CD4-positive, alpha-beta T cell treated with Interleukin-17A for 4 hours (primary cell): ENCODE measurements at places on chromosomes 16 and 17.
A peak's percentile ranks its signal among the peaks of the same experiment; 100 is the strongest.

- no peak for DNase-seq
Measured at GRCh38 chr17:78273813-78274212, 42.4 kb downstream of the TMEM235 start.

- no peak for DNase-seq
Measured at GRCh38 chr16:89298623-89299225, 81.2 kb downstream of the ZNF778 start.

DNA sequence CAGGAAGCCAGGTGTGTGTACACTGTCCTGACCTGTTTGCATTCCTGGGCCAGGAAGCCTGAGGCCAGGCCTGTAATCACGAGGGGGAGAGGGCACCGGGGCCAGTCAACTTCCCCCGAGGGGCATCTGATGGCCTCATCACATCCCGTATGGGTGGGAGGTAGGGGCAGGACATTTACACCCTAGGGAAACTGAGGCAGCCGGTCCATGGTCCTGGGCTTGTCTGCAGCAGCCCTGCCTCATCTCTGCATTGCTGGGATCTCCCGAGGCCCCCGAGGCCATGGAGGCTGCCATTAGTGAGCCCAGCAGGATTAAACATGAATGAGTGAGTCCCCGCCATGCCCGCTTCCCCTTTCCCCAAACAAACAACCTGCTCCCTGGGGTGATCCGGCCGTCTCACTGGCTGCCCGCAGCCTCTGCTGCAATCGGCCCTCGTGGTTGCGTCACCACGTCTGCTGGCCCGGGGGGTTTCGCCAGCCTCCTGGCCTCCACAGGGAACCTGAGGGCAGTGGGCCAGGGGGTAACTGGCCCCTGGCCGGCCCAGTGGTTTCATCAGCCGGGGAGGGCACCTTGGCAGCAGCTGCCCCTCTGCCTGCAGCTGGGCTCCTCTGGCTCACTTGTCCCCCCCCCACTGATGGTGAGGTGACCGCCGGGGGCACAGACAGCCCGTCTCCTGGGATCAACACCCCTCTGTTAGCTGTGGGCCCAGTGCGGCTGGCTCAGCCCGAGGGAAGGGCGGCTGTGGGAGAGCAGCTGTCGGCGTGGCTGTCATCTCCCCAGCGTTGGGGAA is 88.3 kb upstream of the GSE1 start:
- no peak for DNase-seq

DNA sequence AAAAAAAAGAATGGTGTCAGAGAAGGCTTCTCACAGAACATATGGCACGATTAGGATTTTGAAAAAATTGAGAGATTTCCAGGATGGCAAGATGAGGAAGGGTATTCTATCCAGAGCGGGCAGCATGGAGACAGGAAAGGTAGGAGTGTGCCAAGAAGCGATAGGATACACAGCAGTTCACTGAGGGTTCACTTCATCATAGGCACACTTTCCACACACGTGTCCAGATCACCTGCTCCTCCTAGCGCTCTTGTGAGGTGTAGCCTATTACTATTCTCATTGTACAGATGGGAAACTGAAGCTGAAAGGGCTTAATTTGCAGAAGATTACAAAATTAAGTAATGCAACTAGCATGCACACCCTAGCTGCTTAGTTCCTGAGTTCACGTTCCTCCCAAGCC is 6.2 kb upstream of the ELAC2 start:
- no peak for DNase-seq

GRCh38 chr17:45006927-45007461 is 38.9 kb upstream of the C1QL1 start:
- DNase-seq: no peak

DNA sequence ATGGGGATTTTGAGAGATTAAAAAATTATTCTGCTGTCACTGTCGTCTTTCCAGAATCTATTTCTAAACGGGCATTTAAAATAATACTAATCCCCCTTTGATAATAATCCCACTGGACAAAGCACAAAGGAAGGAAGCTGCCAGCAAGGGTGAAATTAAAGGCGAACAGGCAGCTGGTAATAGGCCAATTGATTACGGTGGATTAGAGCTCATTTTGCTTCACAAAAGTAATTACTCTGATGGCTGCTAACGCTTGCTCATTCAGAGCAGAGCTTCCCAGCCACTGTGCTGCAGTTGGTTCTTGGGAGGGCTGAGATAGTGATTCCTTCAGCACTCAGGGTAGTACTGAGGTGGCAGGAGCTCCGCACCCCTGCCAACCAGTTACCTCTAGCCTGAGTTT is 205.7 kb downstream of the SNX29 start:
- DNase-seq: no peak

GRCh38 chr17:57480438-57481196 is 224.3 kb downstream of the MSI2 start:
- no peak for DNase-seq

- no peak for DNase-seq
Measured at GRCh38 chr17:41004397-41004796, 4.5 kb downstream of the KRTAP3-1 start.

DNA sequence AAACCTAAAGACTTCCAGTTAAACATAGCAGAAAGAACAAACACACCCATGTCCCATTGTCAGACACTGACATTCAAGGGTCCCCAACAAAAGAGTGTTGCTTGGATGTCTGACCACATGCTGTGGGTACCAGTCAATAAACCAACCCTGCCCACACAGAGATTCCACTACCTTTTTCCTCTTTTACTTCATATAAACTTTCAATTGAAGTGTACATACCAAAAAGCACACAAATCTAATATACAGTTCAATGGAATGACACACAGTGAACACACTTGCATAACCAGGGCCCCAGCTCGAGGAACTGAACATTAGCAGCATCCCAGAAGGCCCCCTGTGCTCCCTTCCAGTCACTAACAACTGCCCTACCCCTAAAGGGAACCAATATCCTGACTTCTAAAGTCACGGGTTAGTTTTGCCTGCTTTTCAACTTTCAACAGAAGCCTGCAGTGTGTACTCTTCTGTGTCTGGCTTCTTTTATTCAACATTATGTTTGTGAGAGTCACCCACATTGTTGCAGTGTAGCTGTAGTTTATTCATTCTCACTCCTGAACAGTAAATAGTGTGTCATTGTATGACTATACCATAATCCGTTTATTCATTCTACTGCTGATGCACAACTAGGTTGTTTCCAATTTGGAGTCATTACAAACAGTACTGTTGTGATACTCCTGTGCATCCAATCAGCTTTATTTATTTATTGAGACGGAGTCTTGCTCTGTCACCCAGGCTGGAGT is 18.0 kb downstream of the CFDP1 start:
- no peak for DNase-seq

- no peak for DNase-seq
Measured at GRCh38 chr17:79156463-79157095, 82.0 kb downstream of the ENGASE start.

DNA sequence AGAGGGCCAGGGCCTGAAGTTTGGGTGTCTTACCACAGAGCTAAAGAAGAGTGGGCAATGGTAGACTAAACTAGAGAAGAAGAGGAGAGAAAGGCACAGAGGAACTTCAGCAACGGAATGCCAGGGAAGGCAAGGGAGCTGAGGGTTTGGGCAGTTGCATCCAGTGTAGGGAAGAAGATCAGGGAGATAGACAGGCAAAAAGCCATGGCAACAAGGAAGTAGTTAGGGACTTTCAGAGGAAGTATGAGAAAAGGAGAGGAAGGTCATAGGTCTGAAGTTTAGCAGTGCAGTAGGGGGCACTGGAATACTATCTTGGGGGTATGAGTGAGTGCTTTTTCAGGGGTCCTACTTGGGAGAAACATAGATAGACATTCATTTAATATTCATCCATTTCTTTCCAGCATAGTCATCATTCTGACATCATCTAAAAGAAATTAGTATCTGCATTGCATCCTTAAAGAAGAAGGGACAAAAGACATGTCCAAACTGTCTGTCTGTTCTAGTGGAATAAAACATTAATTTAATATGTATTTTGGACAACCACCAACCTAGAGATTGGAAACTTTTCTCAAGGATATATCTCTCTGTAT is 2.2 kb upstream of the NF1 start:
- DNase-seq: no peak

DNA sequence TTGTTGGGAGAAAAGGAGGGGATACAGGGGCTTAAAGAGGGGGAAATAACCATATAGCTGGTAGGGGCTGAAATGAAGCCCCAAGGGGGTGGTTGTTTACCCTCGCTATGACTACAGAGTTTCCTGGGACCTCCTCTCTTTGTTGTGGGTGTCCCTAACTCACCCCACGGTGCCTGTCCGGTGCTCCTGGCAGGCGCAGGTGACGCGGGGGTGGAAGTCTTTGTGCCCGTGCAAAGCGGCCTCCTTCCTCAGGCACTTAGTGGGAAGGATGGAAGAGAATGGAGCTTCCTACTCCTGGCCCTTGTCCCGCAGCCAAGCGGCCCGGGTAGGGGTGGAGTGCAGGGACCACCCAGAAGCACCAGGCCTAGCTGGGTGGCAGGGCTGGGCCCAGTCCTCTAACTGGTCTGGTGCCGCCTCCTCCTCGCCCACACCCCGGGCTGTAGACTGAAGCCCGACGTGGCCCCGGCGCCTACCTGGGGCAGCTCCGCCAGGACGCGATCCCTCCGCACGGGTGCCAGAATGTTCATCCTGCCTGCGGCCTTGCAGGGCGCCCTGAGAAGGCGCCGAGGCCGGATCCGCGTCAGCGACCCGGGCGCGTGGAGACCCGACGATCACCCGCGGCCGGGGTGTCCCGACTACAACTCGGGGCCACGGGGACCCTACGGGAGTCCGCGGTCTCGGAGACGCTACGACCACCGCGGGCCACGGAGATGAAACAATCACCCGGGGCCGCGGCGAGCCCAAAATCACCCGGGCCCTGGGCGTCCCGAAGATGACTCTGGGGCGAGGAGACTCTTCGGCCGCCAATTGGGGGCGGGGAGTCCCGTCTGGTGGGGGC is 709 bp downstream of the RAB34 start:
- DNase-seq: no peak

DNA sequence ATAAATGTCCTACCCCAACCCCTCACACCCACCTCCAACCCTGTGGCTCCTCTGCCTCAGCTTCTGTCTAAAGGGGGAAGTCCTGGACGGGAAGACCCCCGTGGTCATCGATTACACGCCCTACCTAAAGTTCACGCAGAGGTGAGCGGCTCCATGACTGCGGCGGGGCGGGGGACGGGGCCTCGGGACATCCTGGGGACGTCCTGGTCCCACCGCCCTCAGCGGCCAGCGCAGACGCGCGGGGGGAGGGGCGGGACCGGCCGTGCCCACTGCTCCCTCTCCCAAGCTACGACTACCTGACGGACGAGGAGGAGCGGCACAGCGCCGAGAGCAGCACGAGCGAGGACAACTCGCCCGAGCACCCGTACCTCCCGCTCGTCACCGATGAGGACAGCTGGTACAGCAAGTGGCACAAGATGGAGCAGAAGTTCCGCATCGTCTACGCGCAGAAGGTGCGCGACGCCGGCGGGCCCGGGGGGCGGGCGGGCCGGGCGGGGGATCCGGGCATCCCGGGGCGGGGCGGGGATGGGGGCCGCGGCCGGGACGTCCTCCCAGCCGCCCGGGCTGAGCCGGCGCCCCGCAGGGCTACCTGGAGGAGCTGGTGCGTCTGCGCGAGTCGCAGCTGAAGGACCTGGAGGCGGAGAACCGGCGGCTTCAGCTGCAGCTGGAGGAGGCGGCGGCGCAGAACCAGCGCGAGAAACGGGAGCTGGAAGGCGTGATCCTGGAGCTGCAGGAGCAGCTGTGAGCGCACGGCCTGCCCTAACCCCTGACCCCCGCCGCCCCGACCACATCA is 6.7 kb downstream of the RUNDC3A start:
- DNase-seq: peak; percentile 42

- no peak for DNase-seq
Measured at GRCh38 chr16:69934044-69934443, 17.1 kb upstream of the CLEC18A start.

DNA sequence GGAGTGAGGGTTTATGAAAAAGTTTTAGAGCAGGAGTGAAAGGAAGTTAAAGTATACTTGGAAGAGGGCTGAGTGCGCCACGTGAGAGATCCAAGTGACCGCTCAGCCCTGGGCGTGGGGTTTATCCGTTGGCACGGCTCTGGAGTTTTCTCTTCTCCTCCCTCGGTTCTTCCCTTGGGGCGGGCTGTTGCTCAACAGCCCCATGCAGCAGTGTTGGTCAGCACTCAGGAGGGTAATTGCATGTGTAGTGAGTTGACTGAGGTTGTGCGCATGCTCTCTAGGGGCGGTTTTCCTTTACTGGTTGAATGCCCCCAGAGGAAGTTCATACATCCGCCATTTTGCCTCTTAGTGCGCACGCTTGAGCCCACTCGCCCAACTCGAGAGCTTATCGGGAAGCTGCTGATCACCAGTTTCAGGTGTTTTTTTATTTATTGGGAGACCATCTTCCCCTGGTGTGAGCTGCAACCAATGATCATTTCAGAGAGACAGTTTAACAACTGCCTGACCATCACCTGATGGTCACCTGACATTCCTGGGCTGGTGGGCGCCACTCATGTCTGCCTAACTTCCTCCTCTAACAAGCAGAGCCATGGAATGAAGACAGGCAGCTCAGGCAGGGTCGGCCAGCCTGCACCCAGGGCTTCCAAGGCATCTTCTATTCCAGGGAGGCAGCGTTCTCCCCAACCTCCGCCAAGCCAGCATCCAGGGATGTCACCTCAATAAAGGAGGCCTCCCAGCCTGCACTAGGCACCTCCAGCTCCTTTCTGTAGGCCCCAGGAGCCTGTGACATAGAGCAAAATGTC is 41.3 kb upstream of the DNAH17 start:
- no peak for DNase-seq

GRCh38 chr17:14950686-14951085 is 314.4 kb downstream of the PMP22 start:
- DNase-seq: no peak

DNA sequence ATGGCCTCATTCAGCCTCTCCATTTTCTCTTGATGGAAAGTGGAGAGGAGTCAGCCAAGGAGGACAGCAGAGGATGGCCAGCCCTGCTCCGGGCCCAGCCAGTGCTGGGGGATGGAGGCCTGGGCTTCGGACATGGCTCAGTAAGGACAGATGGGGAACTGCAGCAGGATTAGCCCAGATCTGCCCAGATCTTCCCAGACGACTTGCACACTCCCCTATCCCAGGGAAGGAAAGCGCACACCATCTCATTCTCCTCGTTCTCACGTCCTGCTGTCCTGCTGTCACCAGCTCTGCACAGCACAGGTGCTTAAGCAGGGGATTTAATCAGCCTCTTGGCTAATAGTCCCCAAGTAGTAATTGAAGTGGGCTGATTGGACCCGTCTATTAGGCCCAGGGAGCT is 100.2 kb upstream of the SDK2 start:
- DNase-seq: no peak

DNA sequence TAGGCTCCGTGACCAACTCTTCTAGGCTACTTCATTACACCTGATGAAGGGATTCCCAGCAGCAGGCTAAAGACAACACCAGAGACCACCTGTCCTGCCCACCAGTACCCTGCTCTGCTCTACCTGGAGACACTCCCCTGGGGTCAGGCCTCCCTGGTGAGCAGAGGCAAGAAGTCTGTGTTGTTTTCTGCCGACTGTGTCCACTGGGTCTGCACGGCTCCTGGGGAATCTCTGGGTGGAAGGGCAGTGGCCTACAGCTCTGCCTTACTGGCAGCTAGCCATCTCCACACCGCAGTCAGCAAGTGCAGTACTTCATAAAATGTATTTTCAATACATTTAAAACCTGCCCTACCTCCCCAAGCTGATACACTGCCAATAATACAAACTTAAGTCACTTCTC is 6.8 kb downstream of the RSL1D1 start:
- no peak for DNase-seq
